Nasal cavity respiratory epithelium epithelial cell of viscerocranial mucosa (primary cell): ENCODE measurements at places on chromosomes 5 and 9. TPM values are rescaled to one million over a fixed set of nuclear protein-coding genes. Genes with fewer than 3 reads are reported as not detected.

ATG10 gene
- total RNA-seq, result 6.8 and 10.7 TPM in 2 replicates

ACTL7B gene
- total RNA-seq, result 0.07 TPM in 1 of 2 replicates, not detected in the other

CXCL14 gene
- 0.34 and 6.5 TPM in 2 replicates for total RNA-seq

GNPDA1 gene
- total RNA-seq, result 68.4 and 76.6 TPM in 2 replicates

PCDHA11 gene
- 2.5 and 2.7 TPM in 2 replicates for total RNA-seq

DCAF10 gene
- total RNA-seq, result 31.8 and 85.6 TPM in 2 replicates

CAVIN4 gene
- 0.34 and 0.43 TPM in 2 replicates for total RNA-seq

HMHB1 gene
- not detected in 2 replicates for total RNA-seq

ANKRD34B gene
- total RNA-seq, result not detected in 2 replicates

ACSL6 gene
- total RNA-seq, result under 0.01 and 0.14 TPM in 2 replicates

CNTFR gene
- not detected in 2 replicates for total RNA-seq

DRD1 gene
- total RNA-seq, result not detected in 2 replicates

ZNF879 gene
- total RNA-seq, result 5.5 and 6.4 TPM in 2 replicates

SMIM33 gene
- total RNA-seq, result not detected in 2 replicates

PCDHA3 gene
- 0.57 TPM in 1 of 2 replicates, not detected in the other for total RNA-seq

TMEM252 gene
- not detected in 2 replicates for total RNA-seq

SLC25A2 gene
- 0.14 TPM in 1 of 2 replicates, not detected in the other for total RNA-seq

PCAT7 gene
- not detected in 2 replicates for total RNA-seq

SOHLH1 gene
- total RNA-seq, result not detected in 2 replicates

SUSD3 gene
- 0.78 TPM in 1 of 2 replicates, not detected in the other for total RNA-seq

C9orf43 gene
- 0.34 and 0.71 TPM in 2 replicates for total RNA-seq

RACK1 gene
- total RNA-seq, result 4,498 and 5,913 TPM in 2 replicates

NUTM2G gene
- total RNA-seq, result not detected in 2 replicates

BTNL8 gene
- total RNA-seq, result not detected in 2 replicates

SPATA31E1 gene
- total RNA-seq, result not detected in 2 replicates

GRXCR2 gene
- total RNA-seq, result not detected in 2 replicates

DDX4 gene
- under 0.01 TPM in 1 of 2 replicates, not detected in the other for total RNA-seq

DPYSL3 gene
- total RNA-seq, result 1.4 and 4.6 TPM in 2 replicates

POLK gene
- total RNA-seq, result 22.6 and 45.5 TPM in 2 replicates
